ENCODE measurements at places on chromosomes 1 and 21. TPM values are rescaled to one million over a fixed set of nuclear protein-coding genes. Genes with fewer than 3 reads are reported as not detected.

RGS18 gene
- not detected for total RNA-seq

PGLYRP3 gene
- not detected for total RNA-seq

BNIPL gene
- 0.85 TPM for total RNA-seq

SOX13 gene
- total RNA-seq = 0.17 TPM

CAPN9 gene
- total RNA-seq = not detected

KCNA2 gene
- total RNA-seq = 0.58 TPM

SPRR2F gene
- total RNA-seq = not detected

TBX19 gene
- 3.2 TPM for total RNA-seq

UFC1 gene
- 86.6 TPM for total RNA-seq
